ENCODE measurements at places on chromosomes 7 and 10.

DNA sequence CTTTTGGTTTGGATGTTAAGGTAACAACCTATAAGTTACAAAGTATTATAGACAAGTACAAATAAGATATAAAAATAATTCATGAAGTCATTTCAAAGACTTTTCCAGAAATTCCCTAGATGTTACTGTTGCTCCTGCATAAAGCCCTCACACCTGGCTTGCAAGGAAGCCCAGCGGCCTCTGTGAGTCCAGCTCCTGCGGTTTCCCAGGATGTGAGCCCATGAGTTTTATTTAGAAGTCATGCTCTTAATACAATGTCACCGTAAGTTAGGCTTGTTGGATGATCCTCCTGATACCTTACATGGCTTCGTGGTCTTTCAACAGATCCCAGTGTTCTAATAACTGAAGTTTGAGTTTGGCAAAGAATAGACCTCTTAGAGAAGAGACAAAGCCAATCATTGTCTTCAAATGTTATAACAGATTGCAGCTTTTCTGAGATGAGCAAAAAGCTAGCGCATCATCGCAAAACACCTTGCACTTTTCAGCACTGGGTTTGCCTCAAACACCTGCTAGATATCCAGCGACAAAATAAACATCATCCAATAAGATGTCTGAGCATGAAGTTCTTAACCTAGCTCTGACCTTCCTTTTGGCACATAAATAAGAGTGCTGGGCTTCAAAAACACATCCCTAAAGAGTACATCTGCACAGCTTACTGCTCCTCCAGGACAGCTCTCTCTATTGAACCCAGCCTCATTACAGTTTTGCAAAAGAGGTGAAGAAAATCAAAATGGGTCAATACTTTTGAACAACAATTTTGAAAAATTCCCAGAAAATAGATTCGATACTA is 3.6 kb downstream of the FAM171A1 start:
- no peak for DNase-seq

GRCh38 chr10:17512341-17513001 is 58.1 kb upstream of the ST8SIA6 start:
- DNase-seq, result peak; percentile 98

DNA sequence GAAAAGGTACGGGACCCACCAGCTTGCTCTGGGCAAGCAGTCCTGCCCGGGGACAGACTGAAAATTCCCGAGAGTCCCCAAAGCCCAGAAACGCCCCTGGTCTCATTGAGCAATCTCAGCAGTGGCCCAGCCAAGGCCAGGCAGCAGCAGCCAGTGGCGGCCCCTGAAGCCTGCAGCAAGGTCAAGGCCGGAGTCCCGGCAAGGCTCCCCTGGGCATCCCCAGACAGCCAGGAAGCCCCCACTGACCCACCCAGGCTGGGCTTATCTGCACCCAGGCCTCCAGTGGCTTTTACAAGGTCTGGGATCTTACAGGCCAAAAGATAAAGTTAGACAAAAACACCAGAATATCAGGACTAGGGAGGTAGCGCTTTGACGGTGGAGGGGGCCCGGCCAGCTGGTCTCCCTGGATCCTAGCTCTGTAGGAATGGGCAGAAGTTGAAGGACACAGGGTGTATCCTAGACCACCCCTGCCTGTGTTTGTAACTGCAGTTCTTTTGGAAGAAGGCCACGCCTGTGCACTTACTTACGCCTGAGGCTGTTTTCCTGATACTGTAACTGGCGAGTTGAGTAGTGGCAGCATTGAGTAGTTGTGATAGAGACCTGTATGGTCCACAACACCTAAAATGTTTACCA is 130.5 kb upstream of the NPS start:
- no peak for DNase-seq

DNA sequence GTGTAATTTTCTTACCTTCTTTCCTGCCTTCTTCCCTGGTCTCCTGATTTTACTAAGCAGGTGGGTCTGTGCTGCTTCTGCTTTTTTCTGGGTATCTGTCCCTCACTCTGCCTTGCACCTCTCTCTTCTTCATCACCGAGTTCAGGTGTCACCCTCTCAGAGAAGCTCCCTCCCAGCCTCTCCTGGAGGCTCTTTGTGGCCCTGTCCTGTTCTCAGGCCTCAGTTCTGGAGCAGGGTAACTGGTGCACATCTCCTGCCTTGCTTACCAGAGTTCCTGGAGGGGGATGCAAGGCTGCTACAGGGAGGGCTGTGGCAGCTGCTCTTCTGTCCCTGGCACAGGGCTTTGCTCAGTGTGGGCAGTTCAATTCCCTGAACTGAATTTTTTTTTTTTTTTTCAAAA is 66.1 kb downstream of the RBM33 start:
- no peak for DNase-seq

- peak; percentile 70 for DNase-seq
Observed at GRCh38 chr7:98352621-98353020, 48.3 kb downstream of the BAIAP2L1 start.

GRCh38 chr10:1311726-1312125 is 255.5 kb downstream of the WDR37 start:
- no peak for DNase-seq

DNA sequence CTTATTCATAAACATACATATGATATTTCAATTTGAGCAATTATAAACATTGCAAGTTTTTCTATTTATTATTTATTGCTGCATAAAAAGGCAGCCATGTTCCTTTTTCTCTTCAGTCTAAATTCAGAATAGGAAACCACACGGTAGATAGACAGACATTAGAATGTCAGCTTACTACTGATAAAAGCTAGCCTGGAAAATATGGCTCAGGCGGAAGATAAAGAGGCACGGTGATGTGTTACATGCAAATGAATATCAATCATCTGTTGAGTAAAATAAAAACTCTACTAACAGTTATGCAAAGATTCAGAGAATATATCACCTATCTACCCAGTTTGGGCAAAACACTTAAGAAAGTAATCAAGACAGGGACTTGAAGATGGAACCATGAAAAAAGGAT is 73.5 kb upstream of the PDSS1 start:
- DNase-seq, result no peak

DNA sequence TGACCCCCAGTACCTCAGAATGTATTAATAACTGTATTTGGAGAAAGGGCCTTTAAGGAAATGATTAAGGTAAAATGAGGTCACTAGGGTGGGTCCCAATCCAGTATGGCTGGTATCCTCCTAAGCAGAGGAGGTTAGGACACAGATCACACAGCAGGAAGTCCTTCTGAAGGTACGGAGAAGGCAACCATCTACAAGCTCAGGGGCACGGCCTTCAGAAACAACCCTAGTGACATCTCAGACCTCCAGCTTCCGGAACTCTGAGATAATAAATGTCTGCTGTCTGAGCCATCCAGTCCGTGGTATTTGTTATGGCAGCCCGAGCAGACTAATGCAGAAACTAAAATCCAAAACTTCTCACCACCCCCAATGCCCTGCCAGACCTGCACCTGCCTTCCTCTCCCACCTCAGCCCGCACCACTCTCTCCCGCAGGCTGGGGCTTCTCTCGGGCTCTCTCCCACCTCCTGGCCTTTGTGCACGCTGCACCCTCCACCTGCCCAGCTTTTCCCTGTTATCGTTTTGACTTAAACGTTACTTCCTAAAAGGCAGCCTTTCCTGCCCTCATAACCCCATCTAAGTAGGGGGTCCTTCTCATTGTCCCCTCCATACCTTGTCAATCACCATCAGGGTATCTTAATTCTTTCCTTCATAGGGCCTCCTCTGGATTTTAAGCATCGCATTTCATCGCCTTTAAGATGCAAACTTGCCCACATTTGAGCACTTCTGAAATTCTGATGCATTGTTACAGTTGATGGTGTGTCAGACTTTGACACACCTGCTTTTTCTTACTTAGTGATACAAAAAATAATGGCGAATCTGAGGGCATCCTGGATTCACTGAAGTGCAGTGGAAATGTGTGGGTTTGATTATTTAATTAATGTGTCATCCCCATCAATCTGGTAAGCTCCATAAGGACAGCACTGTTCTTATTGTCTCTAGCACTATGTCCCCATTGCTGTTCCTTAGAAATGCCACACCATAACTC is 32.2 kb upstream of the AQP1 start:
- DNase-seq, result no peak

DNA sequence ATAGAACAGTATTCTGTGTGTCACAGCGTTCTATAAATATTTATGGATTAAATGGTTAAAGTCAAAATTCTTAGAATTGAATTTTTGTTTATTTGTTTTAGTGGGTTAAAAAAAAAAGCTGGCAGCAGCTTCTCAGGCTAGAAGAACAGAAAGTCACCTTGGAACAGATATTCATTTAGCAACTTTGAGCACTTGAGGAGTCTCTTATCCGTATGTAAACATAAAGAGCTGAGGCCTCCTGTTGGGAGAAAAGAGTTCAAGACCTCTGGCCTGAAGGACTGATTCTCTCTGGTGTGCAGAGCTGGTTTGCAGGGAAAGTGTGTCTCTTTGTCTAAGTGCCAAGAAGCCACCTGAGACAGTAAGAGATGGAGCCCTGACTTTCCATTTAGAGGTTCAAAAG is 109.9 kb downstream of the HERPUD2 start:
- DNase-seq, result no peak

DNA sequence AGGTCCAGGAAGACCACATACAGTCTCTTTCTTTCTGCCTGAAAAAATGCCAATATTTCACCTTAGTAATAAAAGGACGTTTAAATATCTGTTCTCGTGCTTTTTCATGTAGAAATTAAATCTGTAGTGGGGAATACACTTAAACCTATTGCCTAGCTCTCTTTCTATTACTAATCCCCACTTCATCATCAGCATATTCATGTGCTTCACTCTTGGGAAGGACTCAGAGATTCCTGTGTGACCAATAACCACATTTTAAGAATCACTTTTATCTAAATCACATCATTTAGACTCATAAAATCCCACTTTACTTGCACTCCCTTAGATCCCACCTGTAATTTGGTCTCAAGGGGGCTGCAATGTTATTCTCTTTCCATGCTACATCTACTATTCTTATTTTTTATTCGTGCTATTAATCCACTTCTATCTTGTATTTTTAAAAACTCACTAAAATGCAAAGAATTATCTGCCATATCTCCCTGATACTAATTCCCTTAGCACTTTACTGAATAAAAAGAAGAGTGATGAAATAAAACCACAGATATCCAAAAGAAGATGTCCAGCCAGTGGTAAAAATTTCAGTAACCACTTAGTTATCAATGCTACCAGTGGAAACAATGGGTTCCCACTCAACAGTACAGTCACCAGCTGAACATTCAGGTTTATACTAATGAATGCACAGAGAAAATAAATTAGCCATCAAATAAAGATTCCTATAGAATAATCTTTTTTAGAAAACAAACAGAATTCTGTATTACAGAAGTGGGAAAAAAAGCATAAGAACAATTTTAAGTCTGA is 102.1 kb downstream of the PPP1R17 start:
- no peak for DNase-seq

GRCh38 chr10:119620241-119621077 is 23.7 kb upstream of the TIAL1 start:
- DNase-seq, result no peak

GRCh38 chr10:63576501-63576900 is 55.3 kb downstream of the REEP3 start:
- DNase-seq, result peak; percentile 8

- DNase-seq, result no peak
Observed at GRCh38 chr7:44058759-44059218, 6.6 kb downstream of the PGAM2 start.

Data from HT1080 (cell line).